ENCODE measurements at places on chromosomes 4 and X. TPM values are rescaled to one million over a fixed set of nuclear protein-coding genes. Genes with fewer than 3 reads are reported as not detected.

MAGEA2 gene
- total RNA-seq = not detected

CT55 gene
- total RNA-seq = not detected

ADH4 gene
- not detected for total RNA-seq

GAGE12E gene
- total RNA-seq = not detected

SMR3B gene
- total RNA-seq = not detected

TGIF2LX gene
- not detected for total RNA-seq

TMPRSS11D gene
- total RNA-seq = not detected

ENOX2 gene
- total RNA-seq = 12.5 TPM

GRID2 gene
- total RNA-seq = 0.17 TPM

TSR2 gene
- 13.3 TPM for total RNA-seq

SPANXA2 gene
- total RNA-seq = not detected

C4orf50 gene
- total RNA-seq = 0.32 TPM

SHROOM2 gene
- 11.8 TPM for total RNA-seq

GRCh38 chr4:175986-176385 lies 51.7 kb downstream of the ZNF718 start:
- no peak for DNase-seq

- no peak for DNase-seq
Observed at GRCh38 chr4:74339501-74339900, 25.4 kb upstream of the EREG start.

GRCh38 chr4:70614184-70614555 lies 14.4 kb upstream of the ENAM start:
- DNase-seq = no peak

GRCh38 chr4:129446074-129446473 lies 350.1 kb downstream of the C4orf33 start:
- peak; percentile 24 for DNase-seq

GRCh38 chrX:22963196-22963595 lies 36.6 kb upstream of the DDX53 start:
- no peak for DNase-seq

- DNase-seq = no peak
Observed at GRCh38 chrX:9301836-9302235, 163.0 kb upstream of the TBL1X start.

DNA sequence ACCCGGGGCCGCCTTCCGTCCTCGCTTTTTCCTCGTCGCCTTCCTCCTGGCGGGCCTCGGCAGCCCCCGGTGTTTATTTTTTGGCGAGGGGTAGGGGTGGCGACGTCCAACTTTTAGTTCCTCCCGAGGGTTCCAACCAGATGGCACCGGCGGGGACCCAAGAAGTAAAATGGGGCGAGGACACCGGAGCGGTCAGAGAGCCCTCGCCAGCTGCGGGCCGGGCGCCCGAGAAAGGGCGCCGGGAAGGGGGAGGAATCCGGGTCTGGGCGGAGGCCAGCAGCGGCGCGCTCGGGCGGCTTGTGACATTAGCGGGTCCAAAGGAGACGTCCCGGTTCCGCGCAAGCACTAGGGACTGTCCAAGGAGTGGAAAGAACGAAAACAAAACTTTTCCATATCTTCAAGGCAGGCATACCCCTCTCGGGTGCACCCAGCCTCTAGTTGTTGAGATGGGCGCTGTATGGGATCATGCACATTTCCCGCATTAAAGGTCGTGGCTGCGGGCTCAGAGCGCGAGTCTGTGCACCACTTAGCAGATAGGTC lies 691 bp upstream of the USP46 start:
- peak; percentile 58 for DNase-seq

- no peak for DNase-seq
Observed at GRCh38 chr4:148633720-148634119, 191.5 kb upstream of the NR3C2 start.

GRCh38 chr4:81509822-81510221 lies 38.1 kb upstream of the RASGEF1B start:
- DNase-seq = no peak

DNA sequence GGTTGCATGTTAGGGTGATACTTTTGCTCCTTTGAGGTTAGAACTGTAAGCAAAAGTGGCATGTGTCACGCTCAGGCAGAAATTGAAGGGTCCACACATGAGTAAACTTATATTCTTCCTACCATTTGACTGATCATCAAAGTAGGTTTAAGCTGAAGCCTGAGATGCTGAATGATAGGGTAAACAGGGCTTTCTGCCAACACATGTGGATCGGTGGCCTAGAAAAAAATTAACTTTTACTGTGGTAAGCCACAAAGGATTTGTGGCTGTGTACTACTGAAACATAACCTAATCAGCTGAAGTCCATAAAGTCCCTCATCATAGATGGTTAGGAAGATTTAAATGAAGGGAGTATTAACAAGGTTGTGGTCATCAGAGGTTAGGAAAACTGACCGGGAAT lies 1070.1 kb downstream of the STPG2 start:
- DNase-seq = no peak

DNA sequence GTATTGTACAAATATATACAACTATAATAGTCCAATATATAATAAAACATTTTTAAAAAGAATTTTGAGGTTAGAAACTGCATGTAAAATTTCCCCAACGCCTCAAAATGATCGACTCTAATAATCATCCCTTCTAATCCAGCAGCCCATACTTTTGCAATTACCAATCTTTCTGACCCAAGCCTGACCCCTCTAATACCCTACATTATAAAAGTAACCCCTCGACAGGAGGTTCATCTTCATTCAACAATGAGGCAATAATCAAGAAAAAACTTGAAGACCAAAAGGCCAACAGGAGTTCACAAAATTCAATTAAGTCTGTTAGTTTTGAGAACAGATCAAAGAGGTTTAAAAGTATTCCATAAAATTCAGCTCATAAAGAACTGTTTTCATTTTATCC lies 393.5 kb downstream of the GPM6A start:
- no peak for DNase-seq

GRCh38 chrX:57445076-57445475 lies 146.7 kb upstream of the ZXDB start:
- DNase-seq = no peak

DNA sequence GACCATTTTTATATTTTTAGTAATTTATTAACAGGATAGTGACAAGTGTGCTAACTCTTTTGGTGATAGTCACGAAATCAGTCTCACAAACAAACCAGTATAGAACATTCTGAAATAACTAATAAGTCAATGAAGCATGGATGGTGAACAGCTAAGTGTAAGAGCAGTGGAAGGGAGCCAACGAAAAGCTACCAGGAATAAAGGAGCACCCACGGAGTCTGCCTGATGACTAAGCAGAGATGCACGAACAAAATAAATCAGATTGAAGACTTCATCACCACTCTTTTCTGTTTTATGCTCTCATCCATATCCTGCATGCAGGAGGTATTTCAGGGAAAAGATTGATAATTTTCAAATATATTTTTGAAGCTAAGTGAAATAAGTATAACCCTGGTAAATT lies 891.1 kb upstream of the HS3ST1 start:
- no peak for DNase-seq
